ENCODE measurements at places on chromosomes 12 and 14.

DNA sequence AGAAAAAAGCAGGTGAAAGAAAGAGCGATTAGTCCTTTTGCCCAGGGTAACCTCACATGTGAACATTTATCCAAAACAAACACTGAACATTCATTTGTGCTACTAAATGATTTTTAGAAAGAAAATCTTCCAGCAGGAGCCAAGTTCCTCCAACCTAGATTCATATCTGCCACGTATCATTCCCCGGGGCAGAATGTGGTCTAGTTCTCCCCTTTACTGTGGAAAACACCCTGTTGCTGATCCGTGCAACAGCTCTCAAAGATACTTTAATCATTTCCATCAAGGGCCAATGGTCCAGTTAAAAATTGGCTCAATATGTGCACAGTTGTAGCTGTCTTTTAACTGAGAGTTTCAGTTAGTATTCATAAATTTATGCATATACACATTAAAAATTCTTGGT lies 479.1 kb downstream of the ATP23 start:
- no peak for DNase-seq

DNA sequence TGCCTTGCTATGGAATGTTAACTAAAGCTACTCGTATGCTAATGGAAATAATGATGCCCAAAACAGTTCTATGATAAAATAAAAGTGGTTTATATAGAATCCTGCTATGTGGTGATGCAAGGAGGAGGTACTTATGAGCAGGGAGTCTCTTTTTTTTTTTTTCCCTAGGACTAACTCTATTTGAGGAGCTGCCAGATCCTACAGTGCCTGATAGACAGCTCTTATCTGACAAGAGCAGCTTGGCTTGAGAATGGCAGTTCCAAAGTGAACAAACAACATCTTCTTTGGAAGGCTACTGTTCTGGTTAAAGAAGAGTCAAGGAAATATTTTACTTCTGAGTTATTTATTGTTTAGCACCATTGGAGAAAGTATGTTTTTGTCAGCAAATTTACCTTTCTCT lies 10.2 kb upstream of the ACSM4 start:
- peak; percentile 10 for DNase-seq

DNA sequence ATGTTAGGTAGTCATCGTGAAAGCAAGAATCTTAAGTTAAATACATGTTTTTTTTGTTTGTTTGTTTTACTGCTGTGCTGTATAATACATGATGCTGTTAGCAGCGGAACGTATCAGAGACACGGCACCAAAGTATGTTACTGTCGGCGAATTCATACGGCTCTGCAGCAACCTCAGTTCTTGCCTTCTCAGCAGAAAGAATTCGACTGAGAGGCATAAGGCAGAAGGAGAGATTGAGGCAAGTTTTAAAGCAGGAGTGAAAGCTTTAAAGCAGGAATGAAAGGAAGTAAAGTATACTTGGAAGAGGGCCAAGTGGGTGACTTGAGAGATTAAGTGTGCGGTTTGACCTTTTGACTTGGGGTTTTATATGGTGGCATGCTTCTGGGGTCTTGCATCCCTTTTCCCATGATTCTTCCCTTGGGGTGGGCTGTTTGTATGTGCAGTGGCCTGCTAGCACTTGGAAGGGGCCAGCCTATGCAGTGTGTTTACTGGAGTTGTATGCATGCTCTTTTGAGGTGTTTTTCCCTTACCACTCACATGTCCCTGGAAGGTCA lies 23.7 kb downstream of the LEMD3 start:
- DNase-seq: no peak

- no peak for DNase-seq
These were observed 16.4 kb downstream of the TRMT61A start for GRCh38 chr14:103545219-103545914.

DNA sequence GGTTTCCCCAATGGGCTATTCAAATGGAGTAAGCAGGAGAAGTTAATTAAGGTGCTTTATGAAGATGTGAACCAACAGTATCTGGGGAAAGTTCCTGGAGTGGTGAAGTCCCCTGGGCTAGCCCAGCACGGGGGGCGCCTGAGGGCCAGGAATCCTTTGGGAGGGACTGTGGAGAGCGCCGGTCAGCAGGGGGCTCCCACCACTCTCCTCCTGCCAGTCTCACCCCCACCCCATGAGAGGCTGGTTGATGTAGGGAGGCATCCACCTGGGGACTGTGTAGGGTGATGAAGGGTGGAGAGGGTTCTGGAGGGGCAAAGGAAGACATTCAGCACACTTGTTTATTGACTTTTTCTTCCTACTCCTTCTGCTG lies 4.4 kb downstream of the CEBPE start:
- no peak for DNase-seq

DNA sequence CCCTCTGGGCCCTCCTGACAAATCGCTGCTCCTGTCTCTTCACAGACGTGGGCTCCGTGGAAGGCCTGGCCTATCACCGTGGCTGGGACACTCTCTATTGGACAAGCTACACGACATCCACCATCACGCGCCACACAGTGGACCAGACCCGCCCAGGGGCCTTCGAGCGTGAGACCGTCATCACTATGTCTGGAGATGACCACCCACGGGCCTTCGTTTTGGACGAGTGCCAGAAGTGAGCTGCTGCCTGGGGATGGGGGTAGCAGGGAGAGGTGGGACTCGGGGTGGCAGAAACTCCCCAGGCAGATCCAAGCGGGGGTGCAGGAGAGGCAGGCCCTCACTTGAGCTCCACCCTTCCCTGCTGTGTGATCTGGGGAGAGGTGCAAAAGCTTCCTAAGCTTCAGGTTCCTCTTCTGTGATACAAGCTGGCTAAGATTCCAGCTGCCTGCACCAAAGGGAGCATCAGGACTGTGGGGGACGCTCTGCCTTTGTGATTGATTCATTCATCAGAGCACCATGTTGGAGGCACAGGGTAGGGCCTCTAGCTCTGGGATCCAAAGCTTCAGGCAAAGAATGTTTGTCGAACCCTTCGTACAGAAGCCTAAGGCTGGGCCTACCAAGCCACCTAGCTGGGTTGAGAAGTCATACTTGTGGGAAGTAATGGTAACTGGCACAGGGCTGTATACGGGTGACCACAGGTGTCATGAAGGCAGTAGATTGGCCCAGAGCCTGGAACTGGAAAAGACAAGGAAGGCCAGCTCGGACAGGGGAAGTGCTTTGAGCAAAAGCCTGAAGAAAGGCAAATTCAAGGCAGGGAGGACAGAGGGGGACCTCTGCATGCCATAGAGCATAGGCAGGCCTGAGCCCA lies 29.1 kb upstream of the NXPH4 start:
- DNase-seq: no peak

GRCh38 chr12:59619461-59620240 lies 23.8 kb downstream of the SLC16A7 start:
- no peak for DNase-seq

DNA sequence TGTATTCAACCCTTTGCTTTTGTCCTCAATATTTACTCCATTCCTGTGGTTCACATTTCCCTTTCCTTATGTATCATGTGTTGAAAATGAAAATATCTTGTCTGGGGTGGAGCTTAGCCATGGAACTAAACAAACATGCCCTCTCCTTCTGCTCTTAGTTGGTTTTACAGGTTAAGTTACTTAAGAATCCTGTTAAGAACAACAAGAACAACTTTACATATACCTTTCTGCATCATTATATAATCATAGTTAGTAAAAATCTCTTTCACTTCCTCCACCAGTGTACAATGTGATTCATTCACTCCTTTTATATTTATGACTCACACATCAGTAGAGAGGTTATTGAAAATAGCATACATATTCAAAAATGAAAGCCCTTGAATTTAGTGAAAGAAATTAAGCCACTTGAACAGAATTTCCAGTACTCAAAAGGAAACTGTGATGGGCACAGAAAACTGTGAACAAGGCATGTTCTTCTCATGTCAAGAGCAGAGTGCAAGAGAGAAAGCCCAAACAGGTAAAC lies 307.7 kb downstream of the CCDC91 start:
- no peak for DNase-seq

- no peak for DNase-seq
These were observed 21.5 kb upstream of the SSTR1 start for GRCh38 chr14:38186216-38186615.

DNA sequence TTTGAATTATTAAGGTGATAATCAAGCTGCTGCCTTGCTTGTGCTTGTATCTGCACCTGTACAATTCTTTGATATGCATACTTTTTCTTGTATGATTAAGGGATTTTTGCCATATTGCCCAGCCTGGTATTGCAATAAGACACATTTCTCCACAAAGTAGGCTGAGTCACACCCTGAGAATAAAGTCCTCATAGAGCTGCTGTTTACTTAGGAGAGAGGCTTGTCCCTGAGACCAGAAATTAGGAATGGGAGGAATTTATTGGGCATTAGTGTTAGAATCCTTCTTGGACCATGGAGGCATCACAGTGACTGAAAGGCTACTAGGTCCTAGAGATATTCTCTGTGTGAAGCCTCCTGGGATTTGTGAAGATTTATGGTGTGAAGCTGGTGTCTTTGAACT lies 506.8 kb upstream of the FBXO33 start:
- peak; percentile 6 for DNase-seq

DNA sequence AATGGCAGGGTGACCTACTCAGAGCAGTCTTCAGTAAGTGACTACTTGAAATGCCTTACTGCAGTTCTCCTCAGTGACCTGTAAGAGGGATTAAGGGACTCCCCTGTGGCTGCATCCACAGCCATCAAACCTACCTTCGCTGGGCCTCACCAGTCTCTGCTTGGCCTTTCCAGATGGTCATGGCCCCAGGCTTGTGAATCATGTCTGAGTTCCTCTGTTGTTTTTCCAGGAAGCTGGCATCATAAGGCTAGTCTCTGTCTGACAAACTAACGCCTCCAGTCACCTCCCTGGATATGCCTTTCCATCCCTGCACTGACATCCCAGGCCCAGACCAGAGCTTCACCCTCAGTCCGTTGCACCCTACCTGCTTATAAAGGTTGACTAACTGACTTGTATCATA lies 14.0 kb downstream of the RNASE2 start:
- DNase-seq: no peak

DNA sequence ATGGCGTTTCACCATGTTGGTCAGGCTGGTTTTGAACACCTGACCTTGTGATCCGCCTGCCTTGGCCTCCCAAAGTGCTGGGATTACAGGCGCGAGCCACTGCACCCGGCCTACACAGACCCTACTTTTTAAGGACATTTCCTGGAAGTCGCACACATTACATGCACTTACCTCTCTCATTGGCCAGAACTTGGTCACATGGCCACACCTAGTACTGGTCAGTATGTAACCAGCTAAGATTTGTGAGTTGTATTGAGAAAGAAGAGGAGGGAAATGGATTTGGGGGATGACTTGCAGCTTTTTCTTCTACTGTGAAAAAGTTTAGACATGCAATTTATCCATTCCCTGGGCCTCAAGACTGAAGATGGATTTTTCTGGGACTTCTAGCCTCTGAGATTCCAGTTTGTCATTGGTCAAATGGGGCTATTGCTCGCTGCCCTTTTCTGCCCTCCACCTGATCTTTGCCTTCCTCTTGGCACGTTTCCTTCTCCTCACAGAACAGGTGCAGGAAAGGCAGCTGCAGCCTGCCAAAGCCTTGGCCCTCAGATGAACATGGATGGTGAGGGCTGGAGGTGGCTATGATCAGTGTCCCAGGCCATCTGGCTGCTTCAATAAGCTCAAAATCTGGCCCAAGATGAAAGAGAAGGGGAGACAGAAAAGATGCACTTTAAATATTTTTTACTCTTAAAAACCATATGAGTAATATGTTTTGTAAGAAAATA lies 7.1 kb upstream of the ZDHHC22 start:
- DNase-seq: no peak

DNA sequence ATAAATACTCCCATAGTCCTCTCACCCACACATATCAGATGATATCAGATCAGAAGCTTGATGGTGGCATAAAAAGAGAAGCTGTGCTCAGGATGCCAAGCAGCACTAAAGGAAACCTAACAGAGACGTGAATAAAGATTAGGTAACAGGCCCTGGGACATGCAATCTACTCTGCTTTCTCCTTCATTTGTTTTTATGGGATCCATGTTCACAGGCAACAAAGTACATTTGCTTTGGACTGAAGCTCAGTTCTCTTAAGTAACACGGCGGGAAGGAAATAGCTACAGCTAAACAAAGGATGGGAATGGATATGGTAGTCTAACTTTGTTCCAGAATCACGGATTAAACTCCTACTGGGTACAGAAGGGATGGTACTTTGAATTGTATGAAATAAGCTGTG lies 119.5 kb downstream of the TTC7B start:
- DNase-seq: no peak

GRCh38 chr12:18982226-18982949 lies 147.1 kb upstream of the PLEKHA5 start:
- no peak for DNase-seq

DNA sequence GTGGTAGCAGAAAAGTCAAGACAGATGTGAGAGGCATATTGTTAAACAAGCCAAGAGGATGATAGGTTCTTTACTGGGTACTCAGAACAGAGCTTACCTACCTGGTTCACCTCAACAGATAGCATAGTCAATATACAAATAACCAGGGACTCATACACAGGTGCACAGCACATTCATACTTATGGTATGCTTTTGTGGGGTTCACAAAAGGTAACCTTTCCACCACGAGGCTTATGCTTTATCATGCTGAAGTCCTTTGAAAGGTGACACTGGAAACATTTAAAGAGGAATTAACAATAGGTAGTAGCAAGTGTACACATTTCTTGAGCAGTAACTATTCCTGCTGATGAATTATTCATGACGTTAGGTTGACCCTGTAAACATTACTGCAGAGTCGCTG lies 42.2 kb upstream of the MBIP start:
- DNase-seq: no peak

GRCh38 chr14:72416892-72417291 lies 477.0 kb downstream of the DPF3 start:
- DNase-seq: no peak

- no peak for DNase-seq
These were observed 3.5 kb downstream of the CPNE6 start for GRCh38 chr14:24074625-24075484.

DNA sequence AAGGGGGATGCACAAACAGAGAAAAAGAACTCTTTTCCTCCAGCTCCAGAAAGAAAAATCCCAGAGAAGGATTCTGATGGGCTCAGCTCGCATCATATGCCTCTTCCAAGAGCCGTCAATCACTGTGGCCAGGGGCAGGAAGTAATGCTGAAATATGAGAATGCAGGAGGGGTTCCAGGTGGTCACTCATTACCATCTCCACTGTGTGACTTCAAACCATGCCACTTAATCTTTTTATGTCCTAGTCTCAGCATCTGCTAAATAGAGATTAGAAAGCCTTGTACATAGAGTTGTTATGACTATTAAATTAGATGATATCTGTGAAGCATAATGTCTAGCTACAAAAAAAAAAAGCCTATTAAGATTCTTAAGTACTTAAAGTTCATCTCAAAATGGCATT lies 65.6 kb upstream of the FICD start:
- no peak for DNase-seq
